ENCODE measurements at places on chromosomes 4 and X.

DNA sequence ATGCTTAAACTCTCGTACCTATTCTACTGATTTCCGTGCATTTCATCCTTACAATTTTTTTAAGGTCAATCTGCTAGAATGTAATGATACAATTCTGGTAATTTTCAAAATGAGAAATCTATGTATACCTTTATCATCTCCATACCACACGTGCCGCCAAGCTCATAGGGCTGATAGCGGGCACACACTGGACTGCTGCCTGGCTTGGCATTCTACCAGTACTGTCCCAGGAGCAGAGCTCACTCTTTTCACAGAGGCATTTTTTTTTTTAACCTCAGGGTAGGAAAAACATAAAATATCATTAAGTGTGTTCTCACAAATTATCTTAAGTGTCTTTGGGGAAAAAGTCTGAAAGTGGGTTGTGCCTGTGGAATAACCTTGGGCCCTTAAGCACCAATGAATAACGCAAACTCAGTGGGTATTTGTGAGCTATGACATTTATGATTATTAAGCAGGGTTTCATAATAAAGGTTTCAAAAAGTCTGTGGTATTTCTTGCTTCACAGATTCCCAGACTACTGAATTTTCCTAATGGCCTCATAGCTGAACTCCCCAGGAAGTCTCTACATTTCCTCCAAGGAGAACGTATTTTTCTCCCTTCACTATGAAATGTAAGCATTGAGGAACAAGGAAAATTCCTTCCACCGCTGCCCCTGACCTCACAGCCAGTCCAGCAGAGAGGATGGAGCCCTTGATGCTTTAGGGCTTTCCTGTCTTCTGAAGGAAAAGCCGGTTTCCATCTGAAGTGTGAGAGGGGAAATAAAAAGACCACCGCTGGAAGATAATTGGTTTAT lies 125.2 kb downstream of the ELOVL6 start:
- DNase-seq = no peak

DNA sequence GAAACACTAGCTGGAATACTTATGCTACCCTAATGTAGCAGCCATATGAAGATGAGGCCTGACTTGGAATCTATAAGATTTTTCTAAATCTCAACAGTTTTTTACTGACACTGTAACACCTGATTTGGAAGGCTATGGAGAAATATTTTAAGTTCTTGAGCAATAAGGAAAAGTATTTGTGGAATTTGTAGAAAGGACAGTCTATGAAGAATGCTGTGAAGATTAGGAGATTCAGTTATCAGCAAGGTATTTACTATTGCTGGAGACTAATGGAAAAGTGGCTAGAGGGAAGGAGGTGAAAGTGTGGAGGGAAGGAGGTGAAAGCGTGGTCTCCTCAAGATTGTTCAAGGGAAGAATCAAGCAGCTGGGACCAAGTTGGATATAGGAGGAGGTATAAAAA lies 190.0 kb upstream of the EMCN start:
- no peak for DNase-seq

DNA sequence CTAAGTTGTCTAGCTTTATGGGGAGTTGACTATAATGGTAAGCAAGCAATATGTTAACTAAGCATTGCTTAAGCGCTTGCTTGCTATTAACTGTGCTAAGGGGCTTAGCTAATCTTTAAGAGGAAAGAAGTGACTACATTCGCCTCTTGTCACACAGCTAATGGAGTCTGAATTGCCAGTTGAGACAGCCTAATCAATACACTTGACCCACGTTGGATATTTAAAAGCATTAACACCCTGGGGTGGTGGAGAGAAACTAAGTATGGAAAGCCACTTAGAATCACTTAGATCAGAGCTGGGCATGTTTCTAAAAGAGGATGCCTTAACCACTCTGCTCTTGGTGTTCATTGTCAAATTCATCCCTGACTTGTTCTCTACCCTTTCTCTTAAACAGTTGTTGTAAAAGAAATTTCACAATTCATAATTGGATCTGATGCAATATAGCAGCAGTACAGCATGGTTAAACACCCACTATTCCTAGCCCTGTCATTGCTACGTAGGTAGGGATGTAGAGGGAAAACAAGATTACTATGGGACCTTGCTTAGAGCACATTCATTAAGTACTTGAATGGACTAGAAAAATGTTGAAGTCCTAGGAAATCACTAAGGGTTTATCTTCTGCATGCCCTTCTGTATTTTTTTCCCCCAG lies 3.5 kb downstream of the ZAR1 start:
- no peak for DNase-seq

DNA sequence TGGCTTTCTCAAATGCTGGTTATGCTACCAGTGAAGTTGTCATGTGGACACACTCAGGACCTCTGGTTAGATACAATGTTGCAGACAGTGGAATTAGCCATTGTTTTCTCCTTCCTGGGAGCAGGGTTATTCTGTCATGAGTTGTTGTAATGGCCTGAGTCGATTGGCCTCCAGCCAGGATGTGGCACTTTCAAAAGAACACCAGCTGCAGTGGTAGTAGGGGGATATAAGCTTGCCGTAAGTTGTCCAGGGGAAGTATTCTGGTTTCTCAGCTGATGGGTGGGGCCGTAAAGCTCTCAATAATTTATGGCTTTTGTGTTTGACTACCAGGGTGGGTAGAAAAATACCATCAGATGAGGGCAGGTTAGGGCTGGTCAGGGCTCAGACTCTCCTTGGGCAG lies 697.5 kb upstream of the GNPDA2 start:
- DNase-seq = no peak

DNA sequence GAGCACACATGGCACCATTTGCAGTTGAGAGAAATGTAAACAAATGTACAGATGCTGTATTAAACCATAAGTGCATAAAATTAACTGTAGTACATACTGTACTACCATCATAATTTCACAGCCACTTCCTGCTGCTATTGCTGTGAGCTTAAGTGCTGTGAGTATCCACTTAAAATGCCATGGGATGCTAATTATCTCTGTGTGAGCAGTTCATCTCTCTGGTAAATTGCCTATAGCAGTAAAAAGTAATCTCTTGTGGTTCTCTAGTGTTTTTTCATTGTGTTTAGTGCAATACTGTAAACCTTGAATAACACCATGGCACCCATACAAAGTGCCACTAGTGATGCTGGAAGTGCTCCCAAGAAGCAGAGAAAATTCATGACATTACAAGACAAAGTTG lies 9.9 kb upstream of the SCOC start:
- DNase-seq = no peak

DNA sequence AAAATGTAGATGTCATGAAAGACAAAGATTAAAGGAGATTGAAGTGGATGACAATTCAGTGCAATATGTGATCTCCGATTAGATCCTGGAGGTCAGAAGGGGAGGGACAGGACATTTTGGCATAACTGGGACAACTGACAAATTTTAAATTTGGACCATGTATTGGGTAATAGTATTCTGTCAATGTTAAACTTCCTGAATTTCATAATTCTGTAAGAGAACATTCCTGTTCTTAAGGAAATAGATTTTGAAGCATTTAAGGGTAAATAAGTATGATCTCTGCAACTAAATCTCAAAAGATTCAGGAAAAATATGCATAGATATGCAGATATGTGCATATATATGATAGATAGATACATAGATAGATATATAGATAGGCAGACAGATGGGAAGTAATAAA lies 11.0 kb downstream of the ODAPH start:
- no peak for DNase-seq

GRCh38 chrX:132369617-132370326 lies 119.1 kb downstream of the MBNL3 start:
- no peak for DNase-seq

DNA sequence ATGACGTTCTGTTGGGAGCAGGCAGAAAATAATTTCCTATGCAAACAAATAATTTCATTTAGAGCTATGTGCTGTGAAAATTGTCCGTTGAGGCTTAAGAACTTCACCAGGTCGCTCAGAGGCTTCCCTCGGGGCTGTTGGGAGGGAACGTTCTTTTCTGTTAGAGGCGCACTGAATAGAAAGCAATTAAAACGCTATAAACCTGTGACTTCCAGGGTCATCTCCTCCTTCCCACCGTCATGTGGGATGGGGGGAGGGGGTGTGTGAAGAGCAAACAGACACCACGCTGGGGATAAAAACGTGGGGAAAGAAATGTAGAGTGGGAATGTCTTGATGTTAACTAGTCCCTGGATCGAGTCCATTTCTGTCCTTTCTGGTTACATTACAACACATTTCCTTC lies 35.2 kb upstream of the ZNF518B start:
- DNase-seq = no peak

- peak; percentile 31 for DNase-seq
These were observed 37.8 kb downstream of the GAB3 start for GRCh38 chrX:154712781-154713740.

DNA sequence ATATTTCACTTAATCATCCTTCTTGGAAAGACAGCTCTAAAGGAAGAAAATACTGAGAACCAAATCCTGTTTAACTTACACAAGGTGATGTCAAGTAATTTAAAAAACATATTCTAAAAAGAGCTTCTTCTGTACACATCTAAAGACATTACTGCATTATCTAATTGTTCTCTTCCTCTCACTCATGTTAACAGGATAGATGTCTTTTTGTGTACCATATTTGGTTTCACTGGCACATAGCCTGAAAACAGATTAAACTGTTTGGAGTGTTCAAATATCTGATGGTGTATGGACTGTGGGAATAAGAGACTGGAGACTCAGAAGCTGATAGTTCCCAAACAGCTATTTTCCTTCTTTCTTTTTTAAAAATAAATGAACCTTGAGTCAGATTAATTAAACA lies 213.3 kb upstream of the MAB21L2 start:
- DNase-seq = no peak

GRCh38 chrX:13266641-13267345 lies 53.1 kb downstream of the ATXN3L start:
- no peak for DNase-seq

DNA sequence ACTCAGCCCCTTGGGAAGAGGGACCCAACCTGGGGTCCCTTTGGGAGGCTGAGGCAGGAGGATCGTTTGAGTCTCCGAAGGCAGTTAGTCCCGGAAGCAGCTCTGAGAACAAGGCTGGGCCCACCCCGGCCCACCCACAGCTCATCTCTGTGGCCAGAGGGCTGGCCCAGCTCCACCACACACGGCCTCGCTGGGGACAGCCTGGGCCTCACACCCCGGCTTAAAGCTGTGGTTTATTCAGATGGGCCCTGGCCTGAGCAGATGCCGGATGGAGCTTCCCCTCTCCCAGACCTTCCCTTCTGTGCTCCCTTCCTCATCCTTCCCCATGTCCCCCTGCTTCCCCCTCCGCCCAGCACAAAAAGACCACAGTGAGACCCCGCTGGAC lies 54.4 kb downstream of the FAM53A start:
- no peak for DNase-seq

GRCh38 chr4:99655308-99656081 lies 2.1 kb downstream of the C4orf54 start:
- no peak for DNase-seq

DNA sequence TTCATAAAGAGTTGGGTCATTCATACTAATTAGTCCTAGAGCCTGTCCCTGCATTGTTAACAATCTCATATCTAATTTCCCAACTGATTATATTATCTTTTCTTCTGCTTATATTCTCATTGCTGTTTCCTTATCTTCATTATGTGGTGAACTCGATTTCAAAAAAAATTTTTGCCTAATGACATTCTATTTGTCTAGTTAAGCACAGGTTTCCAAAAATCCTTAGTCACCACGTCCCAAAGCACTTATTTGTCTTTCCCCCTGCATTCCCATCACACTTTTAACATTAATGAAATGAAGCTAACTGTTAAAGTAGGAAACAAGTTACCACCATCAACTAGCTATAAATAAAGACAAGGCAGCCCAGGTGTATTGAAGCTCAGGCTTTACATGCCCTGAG lies 131.1 kb downstream of the IQCM start:
- DNase-seq = no peak

- no peak for DNase-seq
These were observed 146.1 kb downstream of the SHOX start for GRCh38 chrX:776529-777230.

- DNase-seq = no peak
These were observed 56.9 kb upstream of the TMEM33 start for GRCh38 chr4:41878170-41878969.

DNA sequence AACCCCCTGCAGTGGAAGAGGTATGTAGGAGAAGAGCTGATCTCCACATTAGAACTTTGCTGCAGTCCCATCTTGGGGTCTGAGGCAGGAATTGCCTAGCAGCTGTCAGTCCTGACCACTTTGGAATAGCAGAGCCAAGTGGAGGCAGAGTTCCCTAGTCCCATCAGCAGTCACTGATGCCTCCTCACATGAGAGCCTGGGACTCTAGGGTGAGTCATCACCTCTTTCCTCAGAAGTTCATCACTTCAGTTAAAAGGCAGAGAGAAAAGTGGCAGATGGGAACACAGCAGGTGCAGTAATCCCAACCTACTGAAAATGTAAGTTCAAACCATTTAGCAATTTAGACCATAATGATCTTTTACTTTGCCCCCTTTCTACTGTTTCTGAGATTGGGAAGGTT lies 73.9 kb upstream of the MED14 start:
- peak; percentile 2 for DNase-seq

- DNase-seq = peak; percentile 39
These were observed 63.2 kb upstream of the TNIP3 start for GRCh38 chr4:121227341-121227792.

- DNase-seq = no peak
These were observed 11.3 kb downstream of the FRG2 start for GRCh38 chr4:190015538-190016368.

- no peak for DNase-seq
These were observed 138.7 kb downstream of the INPP4B start for GRCh38 chr4:142707401-142707800.

DNA sequence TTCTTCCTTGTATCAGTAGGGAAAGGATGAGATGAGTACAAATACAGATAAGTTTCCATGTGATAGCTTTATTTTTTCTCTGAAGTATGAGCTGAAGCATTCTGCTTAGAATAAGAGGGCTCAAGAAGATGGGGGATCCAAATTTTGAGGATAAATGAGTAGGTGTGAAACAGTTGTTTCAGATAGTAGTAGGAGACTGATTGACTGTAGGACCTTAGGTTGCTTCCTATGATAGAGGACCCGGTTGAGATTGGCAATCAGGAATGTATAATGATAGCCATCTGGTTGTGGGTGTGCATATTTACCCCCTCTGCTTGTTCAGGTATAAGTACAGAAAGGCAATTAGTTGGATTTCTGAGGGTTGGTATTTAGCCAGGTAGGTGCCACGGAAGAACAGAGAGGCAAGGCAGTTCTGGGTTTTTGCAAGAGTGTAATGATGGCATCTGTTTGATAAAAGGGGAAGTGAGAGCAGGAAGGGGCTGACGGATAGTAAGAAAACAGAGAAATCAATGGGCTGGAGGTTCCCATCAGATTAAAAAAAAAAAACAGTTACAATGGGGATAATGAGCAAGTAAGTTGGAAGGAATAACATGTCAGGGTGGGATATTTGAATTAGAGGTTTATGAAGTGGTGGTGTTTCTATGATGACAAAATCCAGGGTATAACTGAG lies 13.7 kb downstream of the OCRL start:
- no peak for DNase-seq
